ENCODE measurements at places on chromosomes 13 and 19. TPM values are rescaled to one million over a fixed set of nuclear protein-coding genes. Genes with fewer than 3 reads are reported as not detected.

GRCh38 chr13:49342454-49342853 lies 94.7 kb downstream of the CDADC1 start:
- H3K36me3 ChIP-seq = no peaks in the 10 kb centered on the region
- no peak overlapping the region for H3K27ac ChIP-seq
- H3K27me3 ChIP-seq = no peaks in the 10 kb centered on the region
- no peaks in the 10 kb centered on the region for H3K4me1 ChIP-seq

DNA sequence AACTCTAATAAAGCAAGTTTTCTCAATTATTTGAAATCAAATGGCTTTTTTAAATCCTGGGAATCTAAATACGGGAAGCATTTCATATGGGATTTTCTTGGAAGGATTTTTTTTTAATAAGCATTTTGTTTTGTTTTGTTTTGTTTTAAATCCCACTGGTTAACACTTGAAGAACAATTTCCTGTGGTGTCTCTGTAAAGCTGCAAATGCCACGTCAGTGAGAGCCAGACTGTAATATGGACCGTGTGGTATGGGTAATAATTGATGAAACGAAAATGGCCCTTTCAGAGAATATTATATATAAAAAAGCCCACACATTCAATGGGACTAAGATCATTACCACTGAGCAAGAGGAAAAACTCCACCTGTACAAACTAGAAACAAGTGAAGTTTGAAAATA lies 33.9 kb upstream of the MIR17HG start:
- no peak overlapping the region for H3K4me3 ChIP-seq
- H3K27ac ChIP-seq = no peak overlapping the region
- DNase-seq = no peak
- H3K4me1 ChIP-seq = no peaks in the 10 kb centered on the region
- no peaks in the 10 kb centered on the region for H3K36me3 ChIP-seq
- H3K27me3 ChIP-seq = peaks cover 56% of the 10 kb centered on the region

PSG6 gene
- total RNA-seq = not detected

ANGPTL4 gene
- total RNA-seq = 6.7 TPM

CYP4F3 gene
- total RNA-seq = not detected

DNA sequence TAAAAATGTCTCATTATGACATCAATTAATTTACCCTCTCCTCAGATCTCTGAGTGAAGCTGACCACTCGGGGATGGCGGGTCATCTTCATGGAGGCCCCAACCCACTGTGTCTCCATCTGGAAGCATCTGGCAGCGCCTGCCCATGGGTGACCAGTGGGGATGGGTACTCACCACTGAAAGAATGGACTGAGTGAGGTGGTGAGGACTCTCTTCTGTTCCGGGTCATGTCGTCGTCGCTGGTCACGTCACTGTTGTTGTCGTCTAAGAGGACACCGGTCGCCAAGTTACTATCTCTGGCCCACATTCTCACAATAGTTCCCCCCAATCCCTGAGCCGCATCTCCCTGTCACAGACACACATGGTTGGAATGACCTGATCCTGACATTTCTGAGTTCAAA lies 17.1 kb downstream of the PEG3 start:
- no peak for DNase-seq
- H3K27me3 ChIP-seq = no peaks in the 10 kb centered on the region
- no peaks in the 10 kb centered on the region for H3K4me1 ChIP-seq
- H3K4me3 ChIP-seq = no peak overlapping the region

GRCh38 chr13:52846567-52847321 lies 1.7 kb downstream of the PCDH8 start:
- no peak overlapping the region for H3K4me3 ChIP-seq
- no peak for DNase-seq
- no peaks in the 10 kb centered on the region for H3K36me3 ChIP-seq
- H3K4me1 ChIP-seq = no peaks in the 10 kb centered on the region
- no peak overlapping the region for H3K27ac ChIP-seq

FPR1 gene
- total RNA-seq = 0.46 TPM

- peak overlapping the region; percentile 83 for H3K4me3 ChIP-seq
- peaks cover 15% of the 10 kb centered on the region for H3K4me1 ChIP-seq
- peak; percentile 66 for DNase-seq
- peak overlapping the region; percentile 85 for H3K27ac ChIP-seq
These were observed 697 bp upstream of the DGKH start for GRCh38 chr13:42047561-42048341.

DNA sequence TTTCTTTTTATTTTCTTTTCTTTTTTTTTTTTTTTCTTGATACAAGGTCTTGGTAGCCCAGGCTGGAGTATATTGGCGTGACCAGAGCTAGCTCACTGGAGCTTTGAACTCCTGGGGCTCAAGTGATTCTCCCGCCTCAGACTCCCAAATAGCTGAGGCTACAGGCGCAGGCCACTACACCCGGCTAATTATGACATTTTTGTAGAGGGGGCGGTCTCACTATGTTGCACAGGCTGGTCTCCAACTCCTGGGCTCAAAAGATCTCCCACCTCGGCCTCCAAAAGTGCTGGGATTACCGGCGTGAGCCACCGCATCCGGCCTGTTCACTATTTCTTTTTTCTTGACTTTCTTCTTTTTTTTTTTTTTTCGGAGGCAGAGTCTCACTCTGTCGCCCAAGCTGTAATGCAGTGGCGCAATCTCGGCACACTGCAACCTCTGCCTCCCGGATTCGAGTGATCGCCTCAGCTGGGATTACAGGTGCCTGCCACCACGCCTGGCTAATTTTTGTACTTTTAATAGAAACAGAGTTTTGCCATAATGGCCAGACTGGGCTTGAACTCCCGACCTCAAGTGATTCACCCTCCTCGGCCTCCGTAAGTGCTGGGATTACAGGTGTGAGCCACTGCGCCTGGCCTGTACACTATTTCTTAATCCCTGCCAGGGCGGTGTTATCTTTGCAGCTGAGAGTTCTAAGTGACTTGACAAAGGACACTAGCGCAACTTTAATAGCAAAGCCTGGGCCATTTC lies 37.1 kb upstream of the LSM14A start:
- 0 out of 2 replicates have a peak, but pooled peaks cover 6% of the 10 kb centered on the region for H3K4me1 ChIP-seq
- no peak for DNase-seq
- H3K4me3 ChIP-seq = peak overlapping the region; percentile 82
- no peaks in the 10 kb centered on the region for H3K36me3 ChIP-seq
- no peaks in the 10 kb centered on the region for H3K27me3 ChIP-seq

EML2 gene
- 37.8 TPM for total RNA-seq

DNA sequence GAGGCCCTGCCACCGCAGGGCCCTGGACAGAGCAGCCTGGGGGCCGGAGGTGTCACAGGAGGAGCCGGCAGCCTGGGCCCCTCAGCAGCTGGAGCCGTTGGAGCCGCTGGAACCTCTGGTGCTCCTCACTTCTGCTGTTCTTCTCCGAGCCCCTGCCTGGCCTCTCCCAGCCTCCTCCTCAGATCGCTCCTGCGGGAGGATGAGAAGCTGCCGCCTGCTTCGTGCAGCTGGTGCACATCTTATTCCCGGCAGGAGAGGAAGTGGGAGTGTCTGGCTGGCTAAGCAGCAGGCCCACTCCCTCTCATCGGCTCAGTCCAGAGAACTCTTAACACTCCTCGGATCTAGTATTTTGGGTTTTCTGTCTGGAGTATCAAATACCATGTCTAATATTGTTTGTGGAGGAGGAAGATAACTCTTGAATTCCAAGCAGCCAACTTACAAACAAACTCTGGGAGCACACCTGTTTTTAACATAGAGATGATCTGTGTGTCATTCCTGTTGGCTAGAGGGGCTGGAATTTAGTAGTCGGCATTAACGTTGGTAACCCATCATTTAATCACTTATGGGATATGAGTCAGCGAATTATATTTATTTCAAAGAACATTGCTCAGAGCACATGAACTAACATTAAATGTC lies 37.1 kb upstream of the RNF113B start:
- DNase-seq = peak; percentile 62
- peak overlapping the region; percentile 47 for H3K4me3 ChIP-seq
- H3K27me3 ChIP-seq = no peaks in the 10 kb centered on the region
- peaks cover 53% of the 10 kb centered on the region for H3K4me1 ChIP-seq
- peak overlapping the region; percentile 97 for H3K27ac ChIP-seq

GRCh38 chr13:23440821-23441618 lies 7.5 kb upstream of the SACS start:
- H3K27me3 ChIP-seq = no peaks in the 10 kb centered on the region
- H3K27ac ChIP-seq = no peak overlapping the region
- no peaks in the 10 kb centered on the region for H3K36me3 ChIP-seq
- H3K4me1 ChIP-seq = peaks cover 7% of the 10 kb centered on the region
- H3K4me3 ChIP-seq = no peak overlapping the region

DNA sequence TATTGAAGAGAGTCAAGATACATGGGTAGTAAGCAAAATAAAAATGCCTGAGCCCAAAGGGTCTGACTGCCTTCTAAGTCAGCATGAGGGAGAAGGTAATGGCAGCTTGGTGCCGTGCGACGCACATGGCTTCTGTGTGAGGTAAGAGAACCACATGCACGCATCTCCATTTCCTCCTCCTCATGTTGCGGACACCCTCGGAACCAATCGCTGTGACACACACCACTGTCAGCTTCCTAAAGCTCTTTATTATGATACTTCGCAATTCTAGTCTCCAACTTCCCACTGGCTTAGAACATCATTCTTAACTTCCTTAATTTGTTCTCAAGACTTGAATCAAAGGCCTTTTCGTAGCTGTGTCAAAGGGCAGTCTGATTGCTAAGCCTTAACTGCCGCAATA lies 170.1 kb downstream of the OXGR1 start:
- H3K27ac ChIP-seq = no peak overlapping the region
- no peak overlapping the region for H3K4me3 ChIP-seq
- no peaks in the 10 kb centered on the region for H3K27me3 ChIP-seq
- no peaks in the 10 kb centered on the region for H3K4me1 ChIP-seq
- no peak for DNase-seq

DNA sequence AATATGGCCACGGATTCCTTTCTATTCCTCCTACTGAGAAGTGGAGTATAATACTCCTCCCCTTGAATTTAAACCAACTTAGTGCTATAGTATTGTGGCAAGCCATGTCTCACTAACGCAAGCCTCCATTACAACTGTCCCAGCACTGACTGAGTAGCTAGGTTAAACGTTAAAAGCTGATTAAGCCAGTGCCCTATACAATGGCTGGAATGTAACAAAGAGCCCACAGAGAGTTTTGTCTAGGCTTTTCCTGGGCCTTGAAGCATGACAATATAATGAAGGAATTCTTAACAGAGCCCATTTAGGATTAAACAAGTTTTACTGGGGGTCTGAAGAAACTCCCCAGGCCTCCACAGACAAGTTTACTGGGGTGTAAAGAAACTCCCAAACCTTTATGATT lies 254.5 kb upstream of the DACH1 start:
- no peak overlapping the region for H3K4me3 ChIP-seq
- H3K4me1 ChIP-seq = peaks cover 13% of the 10 kb centered on the region
- H3K27ac ChIP-seq = no peak overlapping the region
- H3K27me3 ChIP-seq = no peaks in the 10 kb centered on the region
- no peak for DNase-seq

GRCh38 chr13:60397704-60398378 lies 821 bp downstream of the TDRD3 start:
- H3K36me3 ChIP-seq = no peaks in the 10 kb centered on the region
- peak overlapping the region; percentile 37 for H3K27ac ChIP-seq
- peak overlapping the region; percentile 89 for H3K4me3 ChIP-seq
- peaks cover 26% of the 10 kb centered on the region for H3K4me1 ChIP-seq
- H3K27me3 ChIP-seq = no peaks in the 10 kb centered on the region
- peak; percentile 37 for DNase-seq

- DNase-seq = peak; percentile 76
- no peaks in the 10 kb centered on the region for H3K36me3 ChIP-seq
- no peaks in the 10 kb centered on the region for H3K27me3 ChIP-seq
- no peak overlapping the region for H3K27ac ChIP-seq
- peaks cover 51% of the 10 kb centered on the region for H3K4me1 ChIP-seq
These were observed 6.6 kb upstream of the GIPC1 start for GRCh38 chr19:14502334-14503092.

DNA sequence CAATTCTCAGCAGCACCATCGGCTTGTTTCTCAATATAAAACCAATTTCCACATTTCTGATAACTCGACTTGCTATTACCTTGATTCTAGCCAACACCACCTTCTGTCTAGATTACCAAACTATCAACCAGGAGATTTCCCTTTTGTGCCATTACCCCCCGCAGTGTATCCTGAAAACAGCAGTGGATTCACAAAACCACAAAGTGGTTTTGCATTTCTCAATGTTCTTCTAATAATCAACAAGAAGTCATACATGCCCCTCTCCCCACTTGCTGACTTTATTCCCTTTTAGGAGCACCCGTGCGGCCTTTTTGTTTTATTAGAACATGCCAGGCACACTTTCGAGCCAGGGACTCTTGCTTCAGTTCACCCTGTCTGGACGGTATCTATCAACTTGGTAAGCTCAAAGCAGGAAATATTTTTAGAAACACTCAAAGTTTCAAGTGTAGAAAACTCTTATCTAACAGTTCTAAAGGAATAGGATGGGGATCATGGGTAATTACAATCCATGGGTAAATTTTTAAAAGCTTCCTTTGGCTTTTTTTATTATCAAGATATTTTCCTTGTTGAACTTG lies 967.4 kb downstream of the EFNB2 start:
- DNase-seq = no peak
- no peaks in the 10 kb centered on the region for H3K27me3 ChIP-seq
- H3K27ac ChIP-seq = no peak overlapping the region
- H3K36me3 ChIP-seq = no peaks in the 10 kb centered on the region
- H3K4me1 ChIP-seq = peaks cover 3% of the 10 kb centered on the region

Measured in PC-3 (cell line).